ENCODE measurements at places on chromosomes 11 and 22. TPM values are rescaled to one million over a fixed set of nuclear protein-coding genes. Genes with fewer than 3 reads are reported as not detected.

The MMP13 gene
- not detected for total RNA-seq

The TYR gene
- total RNA-seq = not detected

The PYGM gene
- 5.5 TPM for total RNA-seq

The MUC5AC gene
- not detected for total RNA-seq

The TEX12 gene
- not detected for total RNA-seq

The INPP5J gene
- total RNA-seq = 15.4 TPM

The PAX6 gene
- total RNA-seq = 30.7 TPM

The OR10A6 gene
- not detected for total RNA-seq

DNA sequence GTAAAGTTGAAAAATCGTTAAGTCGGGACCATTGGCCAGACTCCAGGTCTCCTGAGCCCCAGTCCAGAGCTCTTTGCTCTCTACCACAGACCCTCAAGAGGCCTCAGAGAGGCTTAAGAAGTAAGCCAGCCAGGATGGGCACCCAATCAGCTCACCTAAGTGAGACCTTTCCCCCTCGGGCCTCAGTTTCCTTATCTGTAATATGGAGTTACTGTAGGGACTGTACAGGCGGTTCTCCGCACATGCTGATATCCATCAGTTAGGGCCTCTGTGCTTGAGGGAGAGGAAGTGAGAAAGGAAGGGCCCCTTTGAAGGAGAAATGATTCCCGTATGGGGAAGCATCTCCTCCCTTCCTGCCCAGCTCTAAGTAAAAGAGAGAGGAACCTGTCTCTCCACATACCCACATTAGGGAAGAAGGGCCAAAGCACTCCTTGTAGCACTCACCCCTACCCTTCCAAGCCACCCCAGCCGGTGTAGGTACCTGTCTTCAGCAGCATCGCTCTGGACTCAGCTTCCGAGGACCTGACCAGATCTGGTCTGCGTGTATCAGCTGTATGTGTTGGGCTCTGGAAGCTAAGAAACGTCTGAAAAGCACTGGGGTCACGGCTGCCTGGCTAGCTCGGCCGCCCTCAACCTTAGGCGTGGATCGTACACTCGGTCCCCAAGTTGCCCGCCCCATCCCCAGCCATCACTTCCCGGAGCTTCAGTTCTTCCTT, 653 bp downstream of the NAGA start:
- H3K36me3 ChIP-seq = peaks cover 7% of the 10 kb centered on the region
- DNase-seq = no peak
- H3K27ac ChIP-seq = no peak overlapping the region

DNA sequence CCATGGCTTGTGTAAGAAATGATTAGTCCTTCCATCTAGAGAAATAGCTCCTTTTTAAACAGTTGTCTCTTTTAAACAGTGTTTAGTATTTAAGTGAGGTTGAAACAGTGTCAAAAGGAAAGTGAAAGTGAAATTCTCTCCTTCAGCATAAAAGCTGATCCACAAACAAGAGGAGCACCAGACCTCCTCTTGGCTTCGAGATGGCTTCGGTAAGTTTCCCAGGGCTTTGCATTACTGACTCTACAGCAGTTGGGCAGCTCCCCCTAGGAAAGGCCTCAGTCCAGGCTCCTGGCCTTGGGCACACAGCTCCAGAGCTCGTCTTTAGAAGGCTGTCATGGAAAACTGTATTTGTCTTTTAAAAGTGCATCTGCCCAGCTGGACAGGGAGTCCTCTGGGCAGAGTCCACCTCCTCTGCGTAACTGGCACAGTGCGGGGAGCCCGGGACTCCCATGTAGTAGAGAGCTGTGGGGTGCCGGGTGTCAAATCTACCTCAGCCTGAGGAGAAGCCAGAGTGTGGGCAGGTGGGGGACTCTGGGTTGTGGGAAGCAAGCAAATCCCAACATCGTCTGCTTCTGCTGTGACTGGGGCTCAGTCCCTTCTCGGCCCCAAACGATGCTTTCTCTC, at the start of gene PLAAT4:
Gene PLAAT4 (plus strand): TSS at position 140 of the 624 bp plus-strand sequence. CDS start 61 bp downstream, at position 201.
- H3K36me3 ChIP-seq = no peaks in the 10 kb centered on the region
- peaks cover 6% of the 10 kb centered on the region for H3K27me3 ChIP-seq
- peak within 1 kb of the TSS; percentile 14 for H3K27ac ChIP-seq
- H3K4me3 ChIP-seq = peak within 1 kb of the TSS; percentile 12
- no peak for DNase-seq

- no peak overlapping the region for H3K27ac ChIP-seq
- H3K36me3 ChIP-seq = no peaks in the 10 kb centered on the region
- no peak overlapping the region for H3K4me3 ChIP-seq
- DNase-seq = no peak
- no peaks in the 10 kb centered on the region for H3K4me1 ChIP-seq
These were observed 8.1 kb downstream of the OR8A1 start for GRCh38 chr11:124577716-124578427.

The GRAP2 gene
- not detected for total RNA-seq

DNA sequence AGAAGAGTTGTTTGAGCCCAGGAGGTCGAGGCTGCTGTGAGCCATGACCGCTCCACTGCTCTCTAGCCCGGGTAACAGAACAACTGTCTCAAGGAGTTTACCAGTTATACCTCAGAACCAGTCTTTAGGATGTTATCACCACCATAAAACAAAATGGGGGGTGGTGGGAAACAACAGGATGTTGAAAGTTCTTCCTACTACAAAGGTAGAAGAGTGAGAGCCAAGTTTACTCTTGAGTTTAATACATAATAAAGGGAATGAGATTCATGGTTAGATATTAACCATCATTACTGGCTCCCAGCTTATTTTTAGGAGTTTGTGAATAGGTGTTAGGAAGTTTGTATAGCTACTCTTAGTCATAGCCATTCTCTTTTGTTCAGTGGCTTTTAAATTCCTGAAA, 78.8 kb upstream of the HORMAD2 start:
- no peak overlapping the region for H3K4me3 ChIP-seq
- peaks cover 5% of the 10 kb centered on the region for H3K4me1 ChIP-seq
- H3K36me3 ChIP-seq = no peaks in the 10 kb centered on the region
- DNase-seq = no peak
- H3K27me3 ChIP-seq = no peaks in the 10 kb centered on the region
- no peak overlapping the region for H3K27ac ChIP-seq

The SLCO2B1 gene
- total RNA-seq = not detected

DNA sequence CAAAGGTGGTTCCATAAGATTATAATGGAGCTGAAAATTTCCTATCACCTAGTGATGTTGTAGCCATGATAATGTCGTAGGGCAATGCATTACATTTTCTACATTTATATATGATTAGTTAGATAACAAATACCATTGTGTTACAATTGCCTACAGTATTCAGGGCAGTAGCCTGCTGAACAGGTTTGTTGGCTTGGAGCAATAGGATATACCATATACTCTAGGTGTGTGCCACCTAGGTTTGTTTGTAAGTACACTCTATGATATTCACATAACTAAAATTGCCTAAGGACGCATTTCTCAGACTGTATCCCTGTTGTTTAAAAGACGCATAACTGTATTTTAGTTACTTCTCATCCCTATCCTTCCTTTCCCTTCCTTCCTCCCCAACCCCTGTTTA, 13.6 kb downstream of the PLEKHB1 start:
- peaks cover 11% of the 10 kb centered on the region for H3K4me1 ChIP-seq
- no peaks in the 10 kb centered on the region for H3K36me3 ChIP-seq
- H3K4me3 ChIP-seq = no peak overlapping the region
- DNase-seq = no peak
- H3K27me3 ChIP-seq = peaks cover 4% of the 10 kb centered on the region

GRCh38 chr11:75603791-75604736, 42.0 kb downstream of the SERPINH1 start:
- H3K4me1 ChIP-seq = peaks cover 19% of the 10 kb centered on the region
- H3K27ac ChIP-seq = no peak overlapping the region
- H3K27me3 ChIP-seq = peaks cover 11% of the 10 kb centered on the region

GRCh38 chr22:28822930-28823551, 22.7 kb upstream of the XBP1 start:
- no peak for DNase-seq
- peaks cover 3% of the 10 kb centered on the region for H3K4me1 ChIP-seq
- no peak overlapping the region for H3K4me3 ChIP-seq
- peaks cover 2% of the 10 kb centered on the region for H3K27me3 ChIP-seq

The MMP8 gene
- total RNA-seq = not detected

DNA sequence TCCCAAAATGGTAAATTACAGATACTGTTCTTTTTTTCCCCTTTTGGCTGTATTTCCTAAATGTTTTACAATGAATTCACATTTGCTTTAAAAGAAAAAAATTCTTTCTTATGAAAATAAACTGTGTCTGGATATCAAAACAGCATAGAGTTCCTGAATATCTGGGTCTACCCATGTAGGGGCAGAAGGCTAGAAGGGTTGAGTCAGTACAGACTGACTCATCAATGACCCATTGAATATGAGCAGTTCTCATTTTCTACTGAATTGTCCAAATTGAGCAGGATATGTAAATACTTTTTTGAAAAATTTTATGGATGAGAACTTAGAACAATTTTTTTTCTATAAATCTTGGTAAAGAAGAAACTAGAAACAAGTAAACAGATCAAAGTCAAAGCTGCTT, 16.3 kb upstream of the C11orf87 start:
- H3K27me3 ChIP-seq = no peaks in the 10 kb centered on the region
- DNase-seq = no peak
- no peaks in the 10 kb centered on the region for H3K36me3 ChIP-seq
- no peak overlapping the region for H3K27ac ChIP-seq

DNA sequence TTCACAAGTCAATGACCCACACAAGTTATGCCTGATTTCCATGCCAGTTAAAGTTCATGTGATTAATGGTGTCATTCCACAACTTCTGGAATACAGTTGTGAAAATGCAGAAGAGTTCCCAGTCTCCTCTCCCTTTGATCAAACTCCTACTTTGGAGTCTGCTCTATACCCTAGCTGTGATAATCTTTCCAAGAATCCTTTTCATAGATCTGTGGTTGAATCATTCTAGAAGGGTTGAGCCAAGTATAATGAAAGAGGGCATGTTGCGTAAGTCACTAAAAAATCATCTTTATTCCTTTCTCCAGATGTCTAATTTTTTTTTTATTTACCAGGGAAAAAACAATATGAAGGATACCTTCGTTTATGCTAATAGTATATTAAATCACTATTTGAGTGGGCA, 89.7 kb upstream of the CARD18 start:
- peaks cover 1% of the 10 kb centered on the region for H3K27me3 ChIP-seq
- no peaks in the 10 kb centered on the region for H3K4me1 ChIP-seq
- DNase-seq = no peak
- H3K4me3 ChIP-seq = no peak overlapping the region
- H3K27ac ChIP-seq = no peak overlapping the region
